ENCODE measurements at places on chromosomes 13 and 19.

- DNase-seq: no peak
Observed at GRCh38 chr13:73230716-73231115, 171.9 kb downstream of the KLF5 start.

DNA sequence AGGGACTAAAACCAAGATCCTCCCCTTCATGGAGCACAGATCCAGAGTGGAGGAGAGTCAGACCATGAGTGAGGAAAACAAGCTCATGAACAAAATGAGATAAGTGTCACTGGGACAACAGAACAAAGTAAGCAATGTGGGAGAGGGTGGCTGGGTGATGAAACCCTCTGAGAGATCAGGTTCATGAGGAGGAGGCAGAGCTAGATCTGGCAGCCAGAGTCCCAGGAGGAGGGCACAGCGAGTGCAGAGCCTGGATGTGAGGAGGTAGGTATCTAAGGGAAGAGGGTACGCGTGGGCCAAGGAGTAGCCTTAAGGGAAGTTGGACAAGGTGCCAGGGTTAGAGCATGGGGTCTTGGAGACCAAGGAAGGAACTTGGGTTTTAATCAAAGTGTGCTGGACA lies 1311.9 kb downstream of the UQCRFS1 start:
- no peak for DNase-seq

DNA sequence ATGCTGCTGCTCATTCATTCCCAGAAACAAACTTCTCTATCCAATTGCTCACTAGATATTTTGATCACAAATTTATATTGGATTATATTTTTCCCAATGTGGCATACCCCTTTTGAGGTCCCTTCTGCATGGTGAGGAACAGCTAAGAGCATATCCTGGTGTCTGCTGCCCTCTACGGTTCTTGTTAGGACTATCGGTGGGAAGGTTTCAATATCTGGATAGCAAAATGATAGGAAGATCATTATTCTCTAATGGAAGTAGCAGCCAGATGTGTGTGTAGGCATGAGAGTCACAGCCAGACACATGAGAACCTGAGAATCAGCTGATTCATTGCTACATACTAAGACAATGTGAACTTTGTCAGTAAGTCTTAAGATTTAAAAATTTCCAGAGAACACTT lies 1422.4 kb upstream of the MIR17HG start:
- no peak for DNase-seq

DNA sequence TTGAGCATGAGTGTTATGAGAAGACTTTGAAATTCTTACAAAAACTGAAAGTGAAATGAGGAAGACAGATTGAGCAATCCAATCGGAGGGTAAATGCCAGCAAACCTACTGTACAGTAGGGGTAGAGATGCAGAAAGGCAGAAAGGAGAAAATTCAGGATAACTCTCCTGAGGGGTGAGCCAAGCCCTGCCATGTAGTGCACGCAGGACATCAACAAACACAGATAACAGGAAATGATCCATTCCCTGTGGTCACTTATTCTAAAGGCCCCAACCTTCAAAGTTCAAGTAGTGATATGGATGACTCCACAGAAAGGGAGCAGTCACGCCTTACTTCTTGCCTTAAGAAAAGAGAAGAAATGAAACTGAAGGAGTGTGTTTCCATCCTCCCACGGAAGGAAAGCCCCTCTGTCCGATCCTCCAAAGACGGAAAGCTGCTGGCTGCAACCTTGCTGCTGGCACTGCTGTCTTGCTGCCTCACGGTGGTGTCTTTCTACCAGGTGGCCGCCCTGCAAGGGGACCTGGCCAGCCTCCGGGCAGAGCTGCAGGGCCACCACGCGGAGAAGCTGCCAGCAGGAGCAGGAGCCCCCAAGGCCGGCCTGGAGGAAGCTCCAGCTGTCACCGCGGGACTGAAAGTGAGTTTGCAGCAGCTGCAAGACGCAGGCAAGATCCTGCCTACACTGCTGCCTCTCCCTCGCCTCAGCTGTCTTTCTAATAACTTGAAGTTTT lies at the start of gene TNFSF13B:
Gene TNFSF13B (plus strand): TSS at position 118 of the 728 bp plus-strand sequence. CDS start 178 bp downstream, at position 296.
- DNase-seq: peak; percentile 26

GRCh38 chr13:49084961-49085360 lies 109.2 kb downstream of the FNDC3A start:
- no peak for DNase-seq

- DNase-seq: no peak
Observed at GRCh38 chr19:33547676-33548075, 26.1 kb upstream of the PEPD start.

- no peak for DNase-seq
Observed at GRCh38 chr19:3335431-3336350, 30.7 kb upstream of the NFIC start.

DNA sequence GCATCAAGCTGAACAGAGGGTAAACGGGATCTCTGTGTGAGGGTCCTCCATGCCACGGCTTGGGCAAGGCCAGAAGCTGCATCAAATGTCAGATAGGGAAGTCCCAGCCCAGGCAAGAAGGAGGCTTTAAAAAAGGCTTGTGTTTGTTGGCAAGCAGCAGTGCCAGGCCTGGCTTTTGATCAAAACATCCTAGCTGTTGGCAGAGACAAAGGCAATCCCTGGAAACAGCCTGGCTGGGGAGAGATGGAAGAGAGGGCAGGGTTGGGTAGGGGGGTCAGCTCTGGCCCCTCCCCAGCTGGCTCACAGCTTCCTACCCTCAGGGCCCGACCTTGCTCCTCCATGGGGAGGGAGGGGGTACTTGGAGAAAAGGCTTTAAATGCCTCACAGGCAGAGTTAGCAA lies 61.8 kb upstream of the KCTD15 start:
- no peak for DNase-seq

DNA sequence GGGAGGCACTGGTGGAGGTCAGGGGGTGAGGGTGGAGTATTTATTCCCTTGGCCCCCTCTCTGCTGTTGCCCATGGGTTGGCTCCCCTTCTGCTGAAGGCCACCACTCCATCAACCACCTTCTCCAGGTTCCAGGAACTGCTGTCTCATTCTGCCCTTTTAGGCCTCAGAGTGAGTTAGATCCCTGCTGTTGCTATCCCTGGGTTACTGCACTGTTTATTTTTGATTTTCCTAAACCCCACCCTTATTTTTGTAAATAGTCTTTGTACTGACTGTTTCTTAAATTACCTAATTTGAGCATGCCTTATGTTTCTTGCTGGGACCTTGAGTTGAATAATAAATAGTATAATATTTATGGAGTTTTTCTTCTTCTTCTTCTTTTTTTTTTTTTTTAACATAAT lies 132.8 kb downstream of the RGCC start:
- DNase-seq: no peak

DNA sequence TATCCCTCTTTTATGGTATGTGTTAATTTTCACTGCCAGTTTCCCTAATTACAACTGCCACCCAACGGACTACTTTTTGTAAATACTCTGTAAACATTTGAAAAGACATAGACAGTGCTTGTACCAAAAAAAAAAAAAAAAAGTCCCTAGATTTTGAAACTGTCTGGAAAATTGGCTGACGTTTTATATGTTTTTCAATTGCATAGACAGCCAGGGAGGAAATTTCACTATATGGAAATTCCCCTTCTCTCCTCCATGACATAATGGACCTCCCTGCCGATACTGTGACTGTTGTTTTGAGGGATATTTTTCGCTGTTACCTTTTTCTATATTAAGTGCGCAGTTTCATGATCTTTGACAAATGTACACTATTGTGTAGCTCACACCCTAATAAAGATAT lies 43.4 kb downstream of the C13orf42 start:
- DNase-seq: no peak

- DNase-seq: no peak
Observed at GRCh38 chr13:70755456-70755855, 647.2 kb upstream of the KLHL1 start.

GRCh38 chr13:42354241-42355091 lies 82.5 kb downstream of the AKAP11 start:
- DNase-seq: peak; percentile 27

DNA sequence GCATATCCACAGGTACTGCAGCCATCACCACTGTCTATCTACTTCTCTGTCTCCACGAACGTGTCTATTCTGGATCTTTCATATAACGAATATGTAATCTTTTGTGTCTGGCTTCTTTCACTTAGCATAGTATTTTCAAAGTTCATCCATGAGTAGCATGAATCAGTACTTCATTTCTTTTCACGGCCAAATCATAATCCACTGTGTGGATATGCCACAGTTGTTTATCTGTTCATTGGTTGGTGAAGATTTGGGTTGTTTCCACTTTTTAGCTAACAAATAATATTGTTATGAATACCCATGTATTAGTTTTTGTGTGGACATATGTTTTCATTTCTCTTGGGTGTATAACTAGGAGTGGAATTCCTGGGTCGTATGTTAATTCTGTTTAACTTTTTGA lies 14.4 kb downstream of the RGCC start:
- no peak for DNase-seq

GRCh38 chr13:113343692-113343968 lies 20.3 kb downstream of the GRTP1 start:
- no peak for DNase-seq

- no peak for DNase-seq
Observed at GRCh38 chr13:20121159-20121525, 39.7 kb downstream of the GJA3 start.

DNA sequence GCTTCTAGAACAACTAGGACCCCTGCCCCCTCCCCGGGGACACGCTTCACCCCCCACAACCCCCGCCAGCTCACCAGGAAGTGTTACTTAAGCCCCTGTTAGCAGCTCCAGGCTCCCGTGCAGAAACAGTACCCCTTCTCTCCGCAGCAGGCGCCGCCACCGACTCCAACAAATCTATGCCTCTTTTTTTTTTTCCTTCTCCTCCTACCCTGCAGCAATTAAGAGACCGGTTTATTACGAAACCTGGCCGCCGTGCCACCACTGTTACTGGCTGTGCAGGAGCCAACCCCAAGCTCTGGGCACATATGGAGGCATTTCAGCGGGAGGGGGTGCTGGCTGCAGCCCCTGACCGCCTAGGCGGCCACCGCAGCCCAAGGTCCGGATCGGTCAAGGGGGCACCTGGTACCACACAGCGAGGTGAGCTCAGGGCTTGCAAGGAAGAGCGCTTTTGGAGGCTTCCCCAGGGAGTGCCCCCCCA lies 2.4 kb downstream of the GADD45B start:
- peak; percentile 63 for DNase-seq

DNA sequence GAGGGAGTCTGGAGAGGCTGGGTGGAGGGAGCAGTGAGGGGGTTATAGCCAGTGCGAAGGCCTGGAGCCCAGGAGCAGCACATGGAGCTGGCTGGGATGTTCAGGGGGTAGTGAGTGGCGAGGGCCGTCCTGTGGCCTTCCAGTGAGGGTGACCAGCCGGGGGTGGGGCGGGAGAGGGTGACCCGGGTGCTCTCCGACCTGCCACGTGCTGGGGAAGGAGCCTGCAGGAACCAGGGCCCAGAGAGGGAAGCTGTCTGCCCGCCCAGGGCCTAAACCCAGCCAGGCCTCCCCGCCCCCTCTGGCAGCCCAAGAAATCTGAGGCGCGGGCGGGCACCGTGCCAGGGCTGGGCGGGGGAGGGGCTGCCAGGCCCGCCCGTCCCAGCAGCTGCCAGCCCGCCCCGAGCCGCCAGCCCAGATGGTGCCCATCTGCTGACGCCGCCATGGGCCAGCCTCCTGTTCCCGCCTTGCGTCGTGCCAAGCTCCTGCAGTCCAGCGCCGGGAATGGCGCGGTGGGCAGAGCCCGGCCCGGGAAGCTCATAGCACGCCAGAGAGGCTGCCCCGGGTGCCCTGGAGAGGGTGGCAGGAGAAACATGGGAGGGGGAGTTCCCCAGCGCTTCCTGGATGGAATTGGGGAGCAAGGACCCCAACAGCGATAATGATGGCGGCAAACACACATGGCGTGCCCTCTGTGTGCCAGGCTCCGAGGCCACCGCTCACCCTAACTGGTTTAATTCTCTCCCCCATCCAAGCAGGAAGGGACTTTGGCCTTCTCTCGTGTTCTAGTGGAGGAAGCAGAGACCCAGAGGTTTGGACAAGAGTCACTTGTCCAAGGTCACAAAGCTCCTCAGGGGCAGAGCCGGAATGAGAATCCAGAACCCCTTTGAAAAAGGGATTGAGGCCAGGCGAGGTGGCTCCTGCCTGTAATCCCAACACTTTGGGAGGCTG lies 21.5 kb downstream of the NFIC start:
- no peak for DNase-seq

- DNase-seq: no peak
Observed at GRCh38 chr13:25295228-25295627, 6.2 kb upstream of the NUP58 start.

DNA sequence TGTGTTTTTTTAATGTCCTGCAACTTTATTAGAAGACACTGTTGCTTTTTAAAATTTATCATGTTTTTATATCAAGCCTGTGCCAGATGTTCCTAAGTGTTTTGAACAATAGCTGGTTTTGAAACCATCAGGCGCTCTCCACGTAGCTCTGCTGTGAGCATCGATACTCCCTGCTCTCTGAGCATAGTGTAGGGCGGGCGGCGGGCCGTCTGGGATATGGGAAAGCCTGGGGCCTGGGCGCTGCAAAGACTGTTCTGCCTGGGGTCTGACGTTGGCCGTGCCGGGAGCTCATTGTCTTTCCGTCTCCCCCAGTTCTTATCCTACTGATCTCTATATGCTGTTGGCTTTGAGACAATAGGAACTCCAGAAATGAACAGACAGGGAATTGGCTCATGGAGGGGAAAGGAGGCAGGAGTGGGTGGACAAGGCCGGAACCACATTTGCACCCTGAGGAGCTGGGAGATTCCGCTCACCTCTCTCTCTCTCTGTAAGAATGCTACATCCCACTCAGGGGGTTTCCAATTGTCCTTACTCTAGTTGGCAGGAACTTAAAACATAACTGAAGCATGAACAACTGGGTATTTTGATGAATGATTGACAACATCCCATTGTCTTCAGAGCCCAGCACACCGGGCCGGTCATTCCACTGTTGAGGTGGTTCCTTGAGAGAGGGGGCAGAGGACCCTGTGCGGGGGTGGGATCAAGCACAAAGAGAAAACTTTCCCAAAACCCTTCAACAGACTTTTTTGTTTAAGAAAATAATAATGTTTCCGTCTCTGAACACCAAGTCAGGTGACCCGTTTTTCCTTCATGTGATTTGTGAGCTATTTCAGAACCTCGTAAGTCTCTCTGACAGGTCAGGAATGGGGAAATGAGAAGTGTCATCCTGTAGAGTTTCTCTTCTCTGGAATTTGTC lies 64.7 kb downstream of the COL4A2 start:
- DNase-seq: no peak

- peak; percentile 47 for DNase-seq
Observed at GRCh38 chr13:97344265-97345175, 89.4 kb upstream of the RAP2A start.

- DNase-seq: peak; percentile 56
Observed at GRCh38 chr13:46172531-46172991, 9.4 kb downstream of the LCP1 start.

GRCh38 chr13:24630121-24630520 lies 50.1 kb upstream of the ATP12A start:
- DNase-seq: no peak

- no peak for DNase-seq
Observed at GRCh38 chr13:113903912-113904311, 40.0 kb upstream of the GAS6 start.

All from activated CD4-positive, alpha-beta T cell treated with anti-CD3 and anti-CD28 coated beads, Interleukin-2, amount 50 U/mL, for 1 hour (primary cell).